ENCODE measurements at places on chromosomes 1 and 21. TPM values are rescaled to one million over a fixed set of nuclear protein-coding genes. Genes with fewer than 3 reads are reported as not detected.

LCE1D gene
- not detected for total RNA-seq

KRTAP12-1 gene
- not detected for total RNA-seq

DNA sequence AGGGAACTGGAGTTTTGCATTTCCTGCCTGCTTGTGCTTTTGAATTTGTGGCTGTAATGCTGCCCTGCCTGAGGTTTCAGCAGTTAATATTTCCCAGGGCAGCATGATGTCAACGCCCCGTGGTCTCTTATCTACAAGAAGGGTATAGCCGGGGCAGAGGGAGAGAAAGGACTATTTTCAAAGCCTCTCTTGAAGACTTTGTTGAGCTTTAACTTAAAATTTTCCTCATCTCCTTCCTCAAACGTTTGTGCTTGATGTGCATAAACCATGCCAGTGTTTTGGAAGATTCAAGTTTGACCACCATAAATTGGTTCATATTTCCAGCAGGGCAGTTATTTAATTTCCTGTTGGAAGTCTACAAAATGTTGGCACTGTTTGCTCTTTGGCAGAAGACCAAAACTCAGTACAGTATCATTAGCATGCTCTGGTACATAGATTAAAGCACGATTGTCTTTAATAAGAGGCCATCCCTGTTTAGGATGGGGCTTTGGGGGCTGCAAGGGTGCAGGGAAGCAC is 43.4 kb downstream of the ROR1 start:
- no peaks in the 10 kb centered on the region for H3K36me3 ChIP-seq
- H3K27ac ChIP-seq, result peak overlapping the region; percentile 71
- no peak for DNase-seq
- no peaks in the 10 kb centered on the region for H3K27me3 ChIP-seq

PHGDH gene
- 82.0 TPM for total RNA-seq

GRCh38 chr21:31961027-31961426 is 88.2 kb downstream of the HUNK start:
- H3K27ac ChIP-seq, result no peak overlapping the region
- H3K4me1 ChIP-seq, result no peaks in the 10 kb centered on the region

DNA sequence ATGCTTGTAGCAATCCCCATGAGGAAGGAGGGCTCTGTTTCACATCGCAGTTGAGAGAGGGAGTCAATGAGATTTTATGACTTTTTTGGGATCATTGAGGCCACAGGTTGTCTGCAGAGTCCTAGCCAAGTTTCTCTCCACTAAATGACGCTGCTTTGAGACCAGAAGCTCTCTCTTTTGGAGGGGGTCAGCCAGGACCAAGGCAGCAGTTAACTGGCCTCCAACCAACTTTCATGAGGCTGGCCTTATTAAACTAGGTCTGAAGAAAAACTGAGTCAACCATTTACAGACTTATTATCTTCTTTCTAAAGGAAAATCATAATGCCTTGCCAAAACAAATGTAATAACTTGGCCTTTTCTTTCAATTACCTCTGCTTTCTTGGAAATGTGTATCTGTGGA is 8.6 kb downstream of the WLS start:
- H3K4me1 ChIP-seq, result no peaks in the 10 kb centered on the region
- no peaks in the 10 kb centered on the region for H3K27me3 ChIP-seq
- no peak overlapping the region for H3K4me3 ChIP-seq
- DNase-seq, result no peak
- no peaks in the 10 kb centered on the region for H3K36me3 ChIP-seq

GRCh38 chr1:100239961-100240360 is 9.7 kb downstream of the DBT start:
- DNase-seq, result no peak
- H3K4me3 ChIP-seq, result no peak overlapping the region
- no peaks in the 10 kb centered on the region for H3K36me3 ChIP-seq
- no peak overlapping the region for H3K27ac ChIP-seq
- no peaks in the 10 kb centered on the region for H3K27me3 ChIP-seq

- H3K27me3 ChIP-seq, result no peaks in the 10 kb centered on the region
- H3K4me3 ChIP-seq, result no peak overlapping the region
- H3K4me1 ChIP-seq, result peaks cover 18% of the 10 kb centered on the region
- H3K36me3 ChIP-seq, result no peaks in the 10 kb centered on the region
- no peak for DNase-seq
- peak overlapping the region; percentile 18 for H3K27ac ChIP-seq
Measured at GRCh38 chr1:183039985-183040447, 16.8 kb downstream of the LAMC1 start.

MX2 gene
- total RNA-seq, result 56.7 TPM

EEIG2 gene
- 5.4 TPM for total RNA-seq

GRCh38 chr21:44322621-44323325 is 16.4 kb downstream of the CFAP410 start:
- H3K36me3 ChIP-seq, result no peaks in the 10 kb centered on the region
- H3K4me1 ChIP-seq, result no peaks in the 10 kb centered on the region
- no peak overlapping the region for H3K4me3 ChIP-seq
- H3K27me3 ChIP-seq, result no peaks in the 10 kb centered on the region
- DNase-seq, result no peak

- peaks cover 11% of the 10 kb centered on the region for H3K4me1 ChIP-seq
- H3K36me3 ChIP-seq, result no peaks in the 10 kb centered on the region
- H3K27me3 ChIP-seq, result peaks cover 11% of the 10 kb centered on the region
- H3K4me3 ChIP-seq, result no peak overlapping the region
Measured at GRCh38 chr1:20555758-20556120, 3.4 kb downstream of the FAM43B start.

GRCh38 chr1:71835442-71835813 is 446.9 kb downstream of the NEGR1 start:
- DNase-seq, result no peak
- H3K27me3 ChIP-seq, result no peaks in the 10 kb centered on the region
- no peaks in the 10 kb centered on the region for H3K36me3 ChIP-seq
- H3K4me3 ChIP-seq, result no peak overlapping the region

PIGV gene
- total RNA-seq, result 20.1 TPM

GRCh38 chr1:200473698-200474371 is 64.0 kb upstream of the ZNF281 start:
- H3K27me3 ChIP-seq, result no peaks in the 10 kb centered on the region
- H3K36me3 ChIP-seq, result no peaks in the 10 kb centered on the region
- peaks cover 35% of the 10 kb centered on the region for H3K4me1 ChIP-seq
- peak overlapping the region; percentile 68 for H3K27ac ChIP-seq
- no peak for DNase-seq
- no peak overlapping the region for H3K4me3 ChIP-seq

FTCD gene
- total RNA-seq, result 0.21 TPM

MYCL gene
- 2.0 TPM for total RNA-seq

DNA sequence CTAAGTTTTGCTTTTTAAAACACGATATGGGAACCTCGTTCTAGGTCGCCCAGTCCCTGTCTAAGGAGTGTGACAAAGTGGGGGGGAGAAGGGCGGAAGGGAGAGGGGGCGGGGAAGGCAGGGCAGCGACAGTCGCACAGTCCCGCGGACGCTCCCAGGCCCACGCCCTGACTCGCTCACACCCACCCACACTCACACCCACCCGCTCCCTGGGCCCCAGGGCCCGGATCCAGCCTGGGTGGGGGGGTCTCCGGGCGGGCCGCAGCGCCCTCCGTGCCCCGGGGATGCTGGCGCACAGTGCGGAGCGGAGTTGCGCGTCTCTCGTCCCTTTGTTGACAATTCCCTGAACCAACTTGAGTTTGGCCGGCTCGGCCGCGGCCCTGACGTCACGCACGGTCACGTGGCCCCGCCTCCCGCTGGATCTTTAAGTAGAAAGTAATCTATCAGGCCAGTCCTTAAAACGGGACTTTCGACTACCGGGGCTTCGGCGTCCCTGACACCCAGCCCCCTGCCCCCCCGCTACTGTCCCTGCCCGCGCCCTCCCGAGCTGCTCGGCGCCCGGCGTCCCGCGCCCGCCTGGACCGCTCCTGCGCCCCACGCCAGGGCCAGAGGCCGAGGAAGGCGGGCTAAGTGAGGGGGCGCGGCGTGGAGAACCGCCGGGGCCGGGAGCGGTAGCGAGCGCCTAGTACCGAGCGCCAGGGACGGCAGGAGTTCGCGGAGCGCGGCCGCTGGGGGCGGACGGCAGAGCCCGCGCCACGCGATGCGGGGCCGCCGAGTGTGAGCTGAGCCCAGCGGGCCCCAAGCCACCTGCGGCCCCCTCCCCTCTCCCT is at the start of gene FOXD3:
FOXD3 (plus strand) TSS at position 454 of the 830 bp plus-strand sequence. CDS start 492 bp downstream, outside the sequence.
- peak within 1 kb of the TSS; percentile 68 for H3K4me3 ChIP-seq
- DNase-seq, result no peak

- H3K4me1 ChIP-seq, result no peaks in the 10 kb centered on the region
- H3K36me3 ChIP-seq, result no peaks in the 10 kb centered on the region
- DNase-seq, result no peak
- no peak overlapping the region for H3K27ac ChIP-seq
- H3K27me3 ChIP-seq, result no peaks in the 10 kb centered on the region
Measured at GRCh38 chr21:43819511-43820405, 30.4 kb downstream of the RRP1 start.

DNA sequence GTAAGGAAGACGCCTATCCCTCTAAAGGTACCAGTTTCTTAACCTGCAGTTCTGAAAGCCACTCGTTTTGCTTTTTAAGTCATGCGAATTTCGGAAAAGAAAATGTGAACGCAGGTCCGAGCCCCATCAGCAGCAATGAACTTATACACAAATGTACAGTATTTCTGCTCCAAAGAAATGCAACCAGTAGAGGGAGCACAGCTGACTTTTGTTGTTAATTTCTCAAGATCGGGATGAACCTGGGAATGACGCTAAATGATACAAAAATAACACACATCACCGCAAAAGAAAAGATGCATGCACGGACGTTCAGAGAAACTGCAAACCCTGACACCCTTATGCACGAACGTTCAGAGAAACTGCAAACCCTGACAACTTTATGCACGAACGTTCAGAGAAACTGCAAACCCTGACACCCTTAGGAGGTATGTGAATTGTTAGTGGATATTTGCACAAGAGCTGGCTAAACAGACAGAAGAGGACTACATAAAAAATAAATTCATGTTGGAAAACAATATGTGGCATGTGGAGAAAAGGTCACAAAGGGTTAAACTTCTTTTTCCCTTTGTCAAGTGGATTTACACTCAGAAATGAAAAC is 3.5 kb upstream of the TIAM1 start:
- no peak overlapping the region for H3K27ac ChIP-seq
- no peaks in the 10 kb centered on the region for H3K36me3 ChIP-seq
- H3K4me3 ChIP-seq, result no peak overlapping the region
- peaks cover 4% of the 10 kb centered on the region for H3K27me3 ChIP-seq
- H3K4me1 ChIP-seq, result no peaks in the 10 kb centered on the region

- H3K36me3 ChIP-seq, result no peaks in the 10 kb centered on the region
- peak overlapping the region; percentile 76 for H3K27ac ChIP-seq
- H3K4me3 ChIP-seq, result no peak overlapping the region
- H3K4me1 ChIP-seq, result peaks cover 64% of the 10 kb centered on the region
Measured at GRCh38 chr1:214460304-214460916, 91.0 kb downstream of the PTPN14 start.

EXTL1 gene
- total RNA-seq, result 0.10 TPM

- H3K4me3 ChIP-seq, result no peak overlapping the region
- no peak overlapping the region for H3K27ac ChIP-seq
- H3K36me3 ChIP-seq, result 0 out of 2 replicates have a peak, but pooled peaks cover 2% of the 10 kb centered on the region
- peaks cover 14% of the 10 kb centered on the region for H3K4me1 ChIP-seq
Measured at GRCh38 chr1:225871359-225872074, 10.7 kb downstream of the TMEM63A start.

- H3K4me3 ChIP-seq, result no peak overlapping the region
- no peak for DNase-seq
- H3K36me3 ChIP-seq, result no peaks in the 10 kb centered on the region
- H3K27me3 ChIP-seq, result no peaks in the 10 kb centered on the region
- no peak overlapping the region for H3K27ac ChIP-seq
Measured at GRCh38 chr1:156152628-156153027, 757 bp upstream of the SEMA4A start.

GRCh38 chr1:217561446-217561845 is 69.4 kb downstream of the GPATCH2 start:
- DNase-seq, result no peak
- no peak overlapping the region for H3K4me3 ChIP-seq
- H3K4me1 ChIP-seq, result peaks cover 9% of the 10 kb centered on the region
- H3K36me3 ChIP-seq, result no peaks in the 10 kb centered on the region
- H3K27me3 ChIP-seq, result no peaks in the 10 kb centered on the region
- no peak overlapping the region for H3K27ac ChIP-seq

KIRREL1 gene
- total RNA-seq, result 145 TPM

GRCh38 chr1:231073331-231073730 is 33.3 kb upstream of the FAM89A start:
- H3K36me3 ChIP-seq, result no peaks in the 10 kb centered on the region
- no peak overlapping the region for H3K27ac ChIP-seq
- H3K4me1 ChIP-seq, result no peaks in the 10 kb centered on the region
- H3K27me3 ChIP-seq, result peaks cover 3% of the 10 kb centered on the region
- DNase-seq, result no peak

CFAP45 gene
- 1.6 TPM for total RNA-seq

DNA sequence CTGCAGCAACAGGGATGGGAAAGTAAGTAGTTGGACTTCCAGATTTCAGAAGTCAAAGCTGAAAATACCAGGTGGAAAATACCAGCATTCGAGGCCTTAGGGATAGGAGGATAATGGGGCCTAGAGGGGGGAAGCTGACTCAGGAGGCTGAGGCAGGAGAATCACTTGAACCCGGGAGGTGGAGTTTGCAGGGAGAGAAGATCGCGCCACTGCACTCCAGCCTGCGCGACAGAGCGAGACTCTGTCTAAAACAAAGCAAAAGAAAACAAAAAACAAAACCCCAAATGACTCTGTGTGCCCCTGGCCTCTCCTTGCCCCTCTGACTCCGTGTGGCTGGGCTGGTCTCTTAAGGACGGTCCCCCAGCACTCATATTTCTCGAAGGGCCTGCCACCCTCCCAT is 3.4 kb downstream of the SH2D2A start:
- H3K27ac ChIP-seq, result peak overlapping the region; percentile 52
- H3K4me3 ChIP-seq, result peak overlapping the region; percentile 52
- DNase-seq, result no peak
- no peaks in the 10 kb centered on the region for H3K27me3 ChIP-seq

BEND5 gene
- total RNA-seq, result not detected

C1QA gene
- total RNA-seq, result 0.41 TPM

- peak overlapping the region; percentile 90 for H3K27ac ChIP-seq
- no peaks in the 10 kb centered on the region for H3K36me3 ChIP-seq
- no peaks in the 10 kb centered on the region for H3K27me3 ChIP-seq
- DNase-seq, result no peak
- H3K4me1 ChIP-seq, result peaks cover 41% of the 10 kb centered on the region
- H3K4me3 ChIP-seq, result peak overlapping the region; percentile 98
Measured at GRCh38 chr1:32754317-32755097, 51.9 kb upstream of the SYNC start.

- no peaks in the 10 kb centered on the region for H3K27me3 ChIP-seq
- H3K27ac ChIP-seq, result no peak overlapping the region
- DNase-seq, result no peak
- H3K36me3 ChIP-seq, result no peaks in the 10 kb centered on the region
Measured at GRCh38 chr1:72635719-72636118, 353.4 kb upstream of the NEGR1 start.

- H3K36me3 ChIP-seq, result no peaks in the 10 kb centered on the region
- DNase-seq, result no peak
- no peaks in the 10 kb centered on the region for H3K27me3 ChIP-seq
- no peak overlapping the region for H3K4me3 ChIP-seq
- H3K4me1 ChIP-seq, result no peaks in the 10 kb centered on the region
Measured at GRCh38 chr1:208184966-208185654, 59.1 kb downstream of the PLXNA2 start.

DNA sequence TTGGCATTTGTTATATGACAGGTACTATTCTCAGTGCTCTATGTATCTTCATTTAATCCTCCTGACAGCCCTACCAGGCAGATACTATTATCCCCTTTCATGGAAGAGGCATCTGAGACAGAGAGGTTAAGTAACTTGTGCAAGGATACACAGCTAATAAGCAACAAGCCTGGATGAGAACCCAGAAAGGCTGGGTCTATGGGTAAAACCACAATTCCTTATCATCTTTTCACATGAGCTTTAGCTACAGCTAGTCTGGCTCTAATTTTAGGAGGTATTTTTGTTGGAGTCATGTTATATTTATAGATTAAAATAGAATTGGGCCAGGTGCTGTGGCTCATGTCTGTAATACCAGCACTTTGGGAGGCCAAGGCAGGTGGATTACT is 27.7 kb downstream of the DNTTIP2 start:
- no peak overlapping the region for H3K27ac ChIP-seq
- DNase-seq, result no peak
- H3K4me3 ChIP-seq, result no peak overlapping the region
- H3K27me3 ChIP-seq, result no peaks in the 10 kb centered on the region
- peaks cover 7% of the 10 kb centered on the region for H3K4me1 ChIP-seq

Data from Panc1 (cell line).